AG08395 (cell line): ENCODE measurements at places on chromosomes 5 and 9.

- no peak for DNase-seq
Observed at GRCh38 chr5:171313481-171314206, 4.6 kb downstream of the TLX3 start.

DNA sequence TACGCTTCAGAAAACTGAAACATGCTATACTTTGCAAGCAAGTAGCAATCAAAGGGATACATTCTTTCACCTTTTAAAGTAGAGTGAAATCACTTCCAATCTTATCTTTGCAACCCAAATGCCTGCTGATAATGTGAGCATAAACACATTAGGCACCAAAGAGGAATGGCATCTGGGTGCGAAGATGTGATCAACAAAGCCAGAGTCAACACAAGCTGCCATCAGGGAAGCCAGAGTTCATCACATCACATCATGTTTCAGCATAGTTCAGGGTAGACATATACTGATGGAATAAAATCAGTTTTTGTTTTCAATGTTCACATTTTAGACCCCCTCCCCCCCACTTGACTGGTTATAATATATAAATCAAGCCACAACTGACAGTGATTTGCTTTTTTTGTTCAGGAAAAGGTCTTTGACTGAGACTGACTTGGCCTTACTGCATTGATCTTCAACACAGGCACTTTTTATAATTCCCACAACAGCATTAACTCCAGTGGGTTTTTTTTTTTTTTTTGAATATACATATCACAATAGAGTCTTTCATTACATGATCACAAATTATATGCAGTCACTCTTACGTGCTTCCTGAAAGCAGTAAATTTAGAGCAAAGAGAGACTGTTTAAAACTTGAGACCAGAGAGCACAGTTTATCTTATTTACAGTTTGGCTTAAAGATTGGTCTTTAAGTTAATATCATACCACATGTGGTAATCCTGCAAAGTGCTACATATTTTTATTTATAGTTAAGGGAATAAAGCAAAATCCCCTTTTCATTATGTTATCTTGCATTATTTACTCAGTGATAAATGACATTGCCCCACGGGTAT, 20.3 kb downstream of the AOPEP start:
- no peak for DNase-seq

DNA sequence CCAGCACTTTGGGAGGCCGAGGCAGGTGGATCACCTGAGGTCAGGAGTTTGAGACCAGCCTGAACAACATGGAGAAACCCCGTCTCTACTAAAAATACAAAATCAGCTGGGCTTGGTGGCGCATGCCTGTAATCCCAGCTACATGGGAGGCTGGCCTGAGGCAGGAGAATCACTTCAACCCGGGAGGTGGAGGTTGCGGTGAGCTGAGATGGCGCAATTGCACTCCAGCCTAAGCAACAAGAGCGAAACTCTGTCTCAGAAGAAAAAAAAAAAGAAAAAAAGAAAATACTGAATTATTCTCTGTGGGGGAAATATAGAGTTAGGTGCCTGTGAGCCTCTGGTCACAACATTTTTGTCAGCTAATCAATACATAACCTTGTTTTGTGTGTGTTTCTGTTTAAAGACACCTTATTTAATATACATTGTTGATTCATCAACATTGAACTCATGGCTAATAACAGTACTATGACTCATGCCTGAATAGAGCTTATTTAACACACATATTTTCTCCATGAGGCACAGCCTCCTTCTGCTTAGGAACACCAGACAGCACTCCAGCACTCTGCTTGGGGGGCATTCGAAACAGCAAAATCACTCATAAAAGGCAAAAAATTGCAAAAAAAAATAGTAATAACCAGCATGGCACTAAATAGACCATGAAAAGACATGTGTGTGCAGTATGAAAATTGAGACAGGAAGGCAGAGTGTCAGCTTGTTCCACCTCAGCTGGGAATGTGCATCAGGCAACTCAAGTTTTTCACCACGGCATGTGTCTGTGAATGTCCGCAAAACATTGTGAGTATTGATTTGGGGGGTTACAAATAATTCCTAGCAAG, at the start of gene IL31RA:
IL31RA (plus strand) TSS at position 519 of the 836 bp plus-strand sequence; CDS start at position 733, 214 bp downstream.
- peak; percentile 62 for DNase-seq

DNA sequence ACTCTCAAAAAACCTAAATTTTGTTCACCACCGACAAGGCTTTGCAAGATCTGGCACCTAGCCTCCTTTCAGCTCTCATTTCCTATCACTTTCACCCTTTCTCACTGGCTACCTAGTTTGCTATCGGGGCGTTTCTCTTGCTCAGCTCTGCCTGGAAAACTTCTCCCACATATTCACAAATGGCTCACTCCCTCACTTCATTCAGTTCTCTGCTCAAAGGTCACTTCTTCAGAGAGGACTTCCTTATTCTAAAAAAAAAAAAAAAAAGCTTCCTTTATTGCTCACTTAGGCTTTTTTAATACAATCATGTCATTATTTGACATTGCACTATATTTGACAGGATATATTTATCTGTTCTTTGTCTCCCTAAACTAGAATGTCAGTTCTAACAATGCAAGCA, 2.1 kb upstream of the SLC25A46 start:
- DNase-seq, result no peak

GRCh38 chr5:125006011-125006685, 259.7 kb upstream of the ZNF608 start:
- no peak for DNase-seq

GRCh38 chr5:2188661-2189060, 305.9 kb upstream of the IRX4 start:
- DNase-seq, result no peak

DNA sequence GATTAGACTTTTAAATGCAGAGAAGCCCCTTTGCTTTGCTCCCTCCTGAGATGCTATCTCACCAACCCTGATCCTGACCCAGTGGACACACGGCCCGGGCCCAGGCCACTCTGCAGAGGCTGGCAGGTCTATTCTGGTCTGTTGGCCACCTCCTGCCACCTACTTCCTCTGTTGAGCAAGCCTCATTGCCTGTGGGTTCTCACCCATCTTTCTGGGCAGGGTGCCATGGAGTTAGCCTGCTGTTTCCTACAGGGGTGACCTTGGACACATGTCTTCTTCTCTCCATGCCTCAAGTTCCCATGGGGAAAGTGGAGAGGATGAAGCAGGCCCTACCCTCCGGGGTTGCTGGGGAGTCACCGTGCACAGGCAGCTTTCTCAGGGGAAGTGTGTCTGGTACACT, 266.2 kb upstream of the IRX1 start:
- no peak for DNase-seq

- peak; percentile 31 for DNase-seq
Observed at GRCh38 chr5:10289353-10289752, 18.3 kb downstream of the CMBL start.

DNA sequence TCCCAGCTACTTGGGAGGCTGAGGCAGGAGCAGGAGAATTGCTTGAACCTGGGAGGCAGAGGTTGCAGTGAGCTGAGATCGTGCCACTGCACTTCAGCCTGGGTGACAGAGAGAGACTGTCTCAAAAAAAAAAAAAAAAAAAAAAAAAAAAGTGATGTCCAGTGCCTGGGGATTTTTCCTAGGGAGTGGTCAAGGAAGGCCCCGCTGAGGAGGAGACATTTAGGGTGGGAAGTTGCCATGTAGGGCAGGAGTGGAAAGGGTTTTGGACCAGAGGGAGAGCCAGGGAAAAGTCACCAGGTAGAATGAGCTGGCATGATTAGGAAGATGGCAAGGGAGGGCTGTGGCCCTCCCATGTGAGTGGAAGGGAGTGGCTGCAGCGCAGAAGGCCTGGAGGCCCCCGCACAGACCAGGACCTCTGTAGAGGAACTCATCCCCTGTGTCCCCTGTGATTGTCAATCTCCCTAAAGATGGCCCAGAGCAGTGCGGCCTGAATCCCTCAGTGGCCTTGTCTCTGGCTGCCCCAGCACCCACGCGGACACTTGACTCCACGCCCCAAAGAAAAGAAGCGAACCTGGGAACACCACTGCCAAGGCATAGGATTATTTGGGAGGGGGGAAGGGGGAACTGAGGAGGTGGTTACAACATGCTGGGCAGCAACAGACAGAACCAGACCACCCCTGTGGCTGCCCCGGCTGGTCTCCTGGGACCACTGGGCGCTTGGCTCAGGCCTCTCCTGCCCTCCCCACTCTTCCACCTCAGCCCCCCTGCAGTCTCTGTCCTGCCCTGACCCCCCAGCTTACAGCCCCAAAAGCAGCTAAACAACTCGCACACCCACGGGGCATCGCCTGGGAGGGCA, 2.6 kb upstream of the SQSTM1 start:
- DNase-seq, result no peak

DNA sequence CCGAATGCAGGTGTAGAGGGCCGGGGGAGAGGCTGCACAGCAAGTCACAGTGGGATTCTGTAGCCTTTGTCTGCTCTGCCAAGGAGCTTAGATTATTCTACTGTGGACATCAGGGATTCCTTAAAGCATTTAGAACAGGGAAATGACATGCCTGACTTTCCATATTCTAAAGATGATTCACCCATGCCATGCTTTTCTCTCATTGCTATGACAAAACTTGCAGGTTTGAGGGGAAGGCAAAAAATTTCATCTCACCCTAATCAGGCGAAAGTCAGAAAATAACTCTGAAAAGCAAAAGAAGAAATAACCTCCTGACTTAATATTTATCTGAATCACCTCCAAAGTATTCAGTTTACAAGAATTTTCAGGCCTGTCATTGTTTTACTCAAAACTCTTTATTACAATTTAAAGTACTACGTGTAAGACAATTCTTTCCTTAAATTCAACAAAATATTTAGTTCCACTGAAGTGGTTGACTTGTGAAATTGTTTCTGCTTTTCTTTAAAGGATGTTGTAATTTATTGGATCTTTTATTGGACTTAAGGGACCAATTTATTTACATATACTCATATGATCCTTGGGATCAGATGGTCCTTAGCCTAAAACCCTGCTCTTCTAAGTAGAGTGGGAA, 30.0 kb upstream of the GAS1 start:
- DNase-seq, result peak; percentile 37

DNA sequence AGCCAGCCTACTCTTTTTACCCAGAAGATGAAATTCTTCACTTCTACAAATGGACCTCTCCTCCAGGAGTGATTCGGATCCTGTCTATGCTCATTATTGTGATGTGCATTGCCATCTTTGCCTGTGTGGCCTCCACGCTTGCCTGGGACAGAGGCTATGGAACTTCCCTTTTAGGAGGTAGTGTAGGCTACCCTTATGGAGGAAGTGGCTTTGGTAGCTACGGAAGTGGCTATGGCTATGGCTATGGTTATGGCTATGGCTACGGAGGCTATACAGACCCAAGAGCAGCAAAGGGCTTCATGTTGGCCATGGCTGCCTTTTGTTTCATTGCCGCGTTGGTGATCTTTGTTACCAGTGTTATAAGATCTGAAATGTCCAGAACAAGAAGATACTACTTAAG, 16.6 kb downstream of the OCLN start:
- DNase-seq, result no peak

DNA sequence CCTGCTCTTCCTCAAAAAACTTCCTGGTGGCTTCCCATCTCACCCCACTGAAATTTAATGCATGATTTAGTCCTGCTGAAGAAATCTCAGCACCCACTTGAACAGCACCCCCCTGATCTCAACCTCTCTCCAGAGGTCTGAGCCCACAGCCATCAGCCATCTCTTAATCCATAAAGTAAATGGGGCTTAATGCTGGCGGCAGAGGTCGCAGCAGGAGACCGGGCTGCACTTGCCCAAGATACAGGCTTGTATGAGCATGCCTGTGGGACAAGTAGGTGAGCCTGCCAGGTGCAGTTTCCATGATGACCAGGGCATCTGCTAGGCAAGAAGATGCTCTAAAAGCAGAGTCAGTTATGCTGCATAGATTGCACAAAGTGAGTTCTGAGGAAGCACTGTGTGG, 52.4 kb upstream of the CTXN3 start:
- no peak for DNase-seq

GRCh38 chr9:68705531-68706362, 707 bp downstream of the PIP5K1B start:
- DNase-seq, result no peak

GRCh38 chr5:111197523-111197922, 26.7 kb upstream of the CAMK4 start:
- peak; percentile 3 for DNase-seq

- no peak for DNase-seq
Observed at GRCh38 chr5:89105171-89105695, 222.2 kb upstream of the MEF2C start.

GRCh38 chr5:16064135-16064893, 115.3 kb downstream of the MARCHF11 start:
- DNase-seq, result no peak

DNA sequence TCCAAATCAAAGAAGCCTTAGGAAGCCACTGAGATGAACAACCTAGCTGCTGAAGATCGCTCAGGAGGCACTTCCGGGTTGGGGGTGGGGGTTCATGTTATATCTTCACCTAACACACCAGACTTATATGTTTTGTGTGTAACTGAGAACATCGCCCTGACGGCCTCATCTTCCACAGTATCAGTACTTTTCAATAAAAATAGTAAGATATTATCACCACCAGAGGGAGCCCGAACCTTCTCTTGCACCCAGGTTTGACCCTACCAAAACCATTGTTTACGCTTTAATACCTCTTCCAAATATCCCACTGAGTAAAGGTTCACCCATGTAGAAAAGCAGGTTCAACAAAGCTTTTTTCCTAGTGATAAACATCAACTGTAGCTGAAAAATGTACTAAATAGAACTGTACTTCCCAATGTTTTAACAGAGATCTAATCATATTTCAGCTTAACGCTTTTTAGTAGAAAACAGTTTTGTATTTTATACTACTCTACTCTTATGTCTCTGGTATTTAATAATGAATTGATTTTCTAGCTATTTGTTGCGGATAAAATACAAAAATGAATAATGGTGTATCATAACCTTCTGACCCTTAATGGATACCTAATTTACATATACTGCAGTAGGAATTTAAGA, 244.0 kb downstream of the EPB41L4A start:
- DNase-seq, result peak; percentile 61
